ENCODE measurements at places on chromosomes 11 and 22.

GRCh38 chr11:76673176-76674142 is 2.9 kb upstream of the LRRC32 start:
- DNase-seq, result no peak

DNA sequence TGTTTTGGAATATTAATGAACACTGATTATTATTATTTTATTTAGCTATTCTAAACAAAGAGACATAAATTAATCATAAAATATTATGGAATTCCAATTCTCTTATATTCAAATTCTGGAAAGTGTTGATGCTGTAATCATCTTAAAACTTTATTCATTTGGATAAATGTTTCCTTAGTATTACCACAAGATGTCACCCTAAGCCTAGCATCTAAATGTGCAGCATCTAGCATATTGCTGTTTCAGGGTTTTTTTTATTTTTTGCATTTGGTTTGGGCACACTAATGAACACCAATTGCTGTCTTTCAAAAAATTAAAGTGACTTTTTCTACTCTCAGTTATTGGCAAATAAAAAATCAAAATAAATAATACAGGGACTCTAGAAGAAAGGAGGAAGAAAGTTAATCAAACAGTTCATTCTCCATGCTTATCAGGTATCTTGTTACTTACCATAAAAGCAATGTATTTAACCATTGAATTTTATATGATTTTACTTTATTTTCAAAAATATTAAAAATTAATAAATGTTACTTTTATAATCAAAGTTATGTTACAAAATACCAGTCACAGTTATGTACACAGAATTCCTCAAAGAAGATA is 31.8 kb downstream of the DLG2 start:
- DNase-seq, result no peak

GRCh38 chr22:18048441-18048898 is 24.1 kb upstream of the MICAL3 start:
- no peak for DNase-seq

DNA sequence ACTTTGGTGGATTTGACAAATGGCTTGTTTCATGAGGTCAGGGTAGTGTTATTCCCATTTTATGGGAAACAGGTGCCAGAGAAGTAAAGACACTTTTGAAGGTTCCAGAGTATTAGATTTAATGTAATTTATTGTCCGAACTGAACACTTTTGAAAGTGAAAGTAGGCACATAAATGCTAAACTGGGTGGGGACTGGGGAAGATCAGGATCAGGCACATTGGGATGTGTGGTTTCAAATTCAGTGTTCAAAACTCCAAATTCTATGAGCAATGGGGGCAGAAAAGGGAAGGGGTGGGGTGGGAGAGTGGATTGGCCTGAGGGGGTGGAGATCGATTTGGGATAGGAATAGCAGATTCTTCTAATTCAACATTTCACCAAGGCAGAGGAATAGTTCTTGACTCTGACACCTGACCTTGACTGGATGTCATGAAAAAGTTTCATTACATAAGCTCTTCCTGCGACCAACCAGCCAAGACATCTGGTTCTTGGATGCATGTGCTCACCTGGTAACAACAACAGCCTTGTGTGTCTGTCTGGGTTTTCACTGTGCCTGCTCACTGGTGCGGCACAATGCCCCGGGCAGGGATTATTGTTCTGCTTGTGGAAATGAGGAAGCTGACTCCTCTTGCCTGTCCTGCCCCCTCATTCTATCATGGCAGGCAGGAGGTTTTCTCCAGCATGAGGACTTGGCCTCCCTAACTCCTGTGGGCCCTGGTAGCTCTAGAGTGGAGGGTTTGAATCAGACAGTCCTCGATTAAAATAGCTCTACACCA is 10.8 kb downstream of the PPFIBP2 start:
- DNase-seq, result no peak

DNA sequence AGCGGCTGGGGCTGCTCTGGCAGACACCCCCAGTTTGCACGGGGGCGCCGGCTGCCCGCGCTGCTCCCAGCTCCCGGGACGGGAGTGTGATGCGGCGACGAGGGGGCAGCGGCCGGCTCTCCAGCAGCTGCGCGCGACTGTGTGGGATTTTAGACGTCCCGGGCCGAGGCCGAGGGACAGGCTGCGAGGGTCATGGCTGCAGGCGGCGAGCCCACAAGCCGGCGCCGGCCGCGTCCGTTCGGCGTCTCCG is 159 bp downstream of the FZD4 start:
- DNase-seq, result no peak

DNA sequence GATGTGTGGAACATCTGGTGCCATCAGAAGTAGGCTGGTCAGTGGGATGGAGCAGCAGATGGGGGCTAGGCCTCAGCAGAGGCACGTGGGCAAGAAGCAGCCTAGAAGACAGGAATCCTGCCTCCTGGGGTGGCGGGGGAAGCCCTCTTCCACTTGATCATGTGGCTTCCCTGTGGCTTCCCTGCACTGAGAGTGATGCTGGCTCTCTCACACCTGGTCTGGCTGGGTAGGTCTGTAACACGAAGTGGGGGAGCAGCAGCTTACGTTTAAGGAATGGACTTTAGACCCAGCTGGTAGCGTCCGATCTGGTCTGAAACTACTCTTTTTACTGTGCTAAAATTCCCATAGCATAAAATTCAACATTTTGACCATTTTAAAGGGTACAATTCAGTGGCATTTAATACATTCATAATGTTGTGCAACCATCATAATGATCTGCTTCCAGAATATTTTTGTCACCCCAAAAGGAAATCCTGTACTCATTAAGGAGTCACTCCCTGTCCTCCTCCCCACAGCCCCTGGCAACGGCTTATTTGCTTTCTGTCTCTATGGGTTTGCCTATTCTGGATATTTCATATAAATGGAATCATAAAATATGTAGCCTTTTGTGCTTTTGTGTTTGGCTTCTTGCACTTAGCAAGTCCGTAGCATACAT is 21.7 kb downstream of the PTPN5 start:
- DNase-seq, result peak; percentile 49

DNA sequence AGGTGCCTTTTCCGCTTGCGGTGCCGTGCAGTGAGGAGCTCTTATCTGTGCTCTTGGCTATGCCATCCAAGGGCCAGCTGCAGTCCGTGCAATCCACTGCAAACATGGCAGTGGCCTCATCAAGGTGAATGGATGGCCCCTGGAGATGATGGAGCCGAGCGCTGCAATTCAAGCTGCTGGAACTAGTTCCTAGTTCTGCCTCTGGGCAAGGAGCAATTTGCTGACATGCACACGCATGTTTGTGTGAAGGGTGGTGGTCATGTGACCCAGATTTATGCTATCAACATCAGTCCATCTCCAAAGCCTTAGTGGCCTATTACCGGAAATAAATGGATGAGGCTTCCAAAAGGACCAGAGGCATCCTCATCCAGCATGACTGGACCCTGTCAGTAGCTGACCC is 3.1 kb upstream of the EHD1 start:
- DNase-seq, result no peak

- no peak for DNase-seq
These were observed 22.6 kb downstream of the ETS1 start for GRCh38 chr11:128564642-128565245.

GRCh38 chr11:77560605-77561004 is 29.1 kb upstream of the AQP11 start:
- no peak for DNase-seq

DNA sequence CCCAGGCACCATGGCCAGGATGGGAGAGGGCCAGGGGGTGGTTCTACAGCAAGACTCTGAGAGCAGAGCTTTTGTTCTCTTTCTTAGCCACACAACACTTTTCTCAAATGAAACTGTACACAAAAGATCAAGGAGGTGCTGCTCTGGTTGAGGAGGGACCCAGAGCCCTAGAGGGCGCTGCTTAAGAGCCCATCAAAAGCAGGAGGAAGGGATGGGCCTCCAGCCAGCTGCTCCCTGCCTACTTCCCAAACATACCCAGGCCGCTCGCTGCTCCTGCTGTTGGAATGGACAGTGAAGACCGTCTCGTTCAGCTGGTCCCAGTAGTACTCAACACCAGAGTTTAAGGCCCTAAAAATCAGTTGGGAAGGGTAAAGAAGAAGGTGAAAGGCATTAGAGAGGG is 18.4 kb upstream of the CHRM4 start:
- DNase-seq, result no peak

DNA sequence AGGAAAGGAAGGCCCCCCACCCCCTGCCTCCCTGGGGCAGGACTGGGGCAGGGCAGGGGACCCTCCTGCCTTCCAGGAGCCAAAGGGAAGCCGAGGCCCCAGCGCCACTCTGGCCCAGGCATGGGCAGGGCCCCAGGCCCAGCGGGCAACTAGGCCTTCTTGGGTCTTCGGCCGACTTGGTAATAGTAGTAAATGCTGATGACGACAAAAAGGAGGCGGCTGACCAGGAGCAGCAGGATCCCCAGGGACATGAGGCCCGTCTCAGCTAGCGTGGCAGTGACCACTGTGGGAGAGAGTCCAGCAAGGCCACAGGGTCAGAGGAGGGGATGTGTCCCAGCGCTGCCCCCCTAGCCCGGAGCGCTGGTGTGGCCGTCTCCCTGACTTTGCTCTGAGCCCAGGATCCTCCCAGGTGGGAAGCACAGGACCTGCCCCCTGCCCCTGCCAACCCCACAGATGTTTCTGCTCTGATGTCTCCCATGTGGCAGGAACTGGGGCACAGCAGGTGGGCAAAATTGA is 15.9 kb downstream of the TP53I11 start:
- no peak for DNase-seq

DNA sequence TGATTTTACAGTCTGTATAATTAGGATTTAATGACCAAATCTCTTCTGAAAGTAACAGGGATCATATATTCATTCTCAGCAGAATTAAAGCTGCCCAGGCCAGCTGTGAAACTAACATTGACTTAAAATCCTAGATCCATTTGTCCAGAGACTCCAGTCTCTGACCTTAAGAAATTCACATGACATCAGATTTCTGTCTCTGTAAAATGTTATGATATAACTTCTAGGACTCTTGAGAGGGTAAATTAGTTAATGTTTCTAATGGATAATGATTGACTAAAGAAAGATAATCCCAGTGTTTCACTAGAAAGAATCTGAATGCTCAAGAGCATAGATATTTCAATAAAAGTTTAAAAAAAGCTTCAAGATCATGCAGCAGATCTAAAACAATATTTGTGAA is 6.3 kb downstream of the NOX4 start:
- DNase-seq, result no peak

- no peak for DNase-seq
These were observed 53.8 kb downstream of the DENND5A start for GRCh38 chr11:9211322-9211721.

DNA sequence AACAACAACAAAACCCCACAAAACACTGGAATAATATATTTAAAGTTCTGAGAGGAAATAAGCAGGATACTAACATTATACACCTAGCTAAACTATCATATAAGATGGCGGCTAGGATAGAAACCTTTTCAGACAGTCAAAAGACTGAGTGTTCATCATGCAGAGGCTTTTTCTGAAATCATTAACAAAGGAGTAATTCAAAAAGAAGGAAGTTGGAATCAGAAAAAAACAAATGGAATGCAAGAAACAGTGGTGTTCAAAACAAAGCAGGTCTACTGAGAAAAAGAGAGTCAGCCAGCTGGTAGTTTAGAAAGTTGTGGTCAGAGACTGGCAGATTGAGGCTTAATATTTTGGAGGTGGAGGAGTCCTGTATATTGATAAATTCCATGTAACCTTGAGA is 30.1 kb upstream of the ZBTB44 start:
- DNase-seq, result no peak

- DNase-seq, result peak; percentile 25
These were observed 1.2 kb downstream of the CAPRIN1 start for GRCh38 chr11:34052608-34053160.

- DNase-seq, result peak; percentile 23
These were observed 6.6 kb downstream of the CTSD start for GRCh38 chr11:1756791-1757771.

DNA sequence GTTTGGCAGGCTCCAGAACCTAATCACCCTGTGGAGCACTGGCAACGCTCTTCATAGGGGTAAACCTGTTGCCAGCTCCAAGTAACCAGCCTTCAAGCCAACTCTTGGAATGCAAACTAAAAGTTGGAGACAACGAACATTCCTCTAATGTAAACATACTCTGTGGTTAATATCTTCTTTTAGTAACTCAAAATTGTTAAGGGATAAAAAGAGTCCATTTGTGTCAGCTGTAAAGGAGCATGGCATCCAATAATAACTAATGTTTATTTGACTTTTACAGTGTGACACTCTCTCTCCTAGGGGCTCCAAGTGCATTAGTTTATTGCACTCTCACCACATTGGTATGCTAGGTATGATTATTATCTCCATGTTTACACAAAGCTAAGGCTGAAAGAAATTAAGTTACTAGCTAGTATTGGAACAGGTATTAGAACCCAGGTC is 31.0 kb upstream of the AMOTL1 start:
- DNase-seq, result no peak

DNA sequence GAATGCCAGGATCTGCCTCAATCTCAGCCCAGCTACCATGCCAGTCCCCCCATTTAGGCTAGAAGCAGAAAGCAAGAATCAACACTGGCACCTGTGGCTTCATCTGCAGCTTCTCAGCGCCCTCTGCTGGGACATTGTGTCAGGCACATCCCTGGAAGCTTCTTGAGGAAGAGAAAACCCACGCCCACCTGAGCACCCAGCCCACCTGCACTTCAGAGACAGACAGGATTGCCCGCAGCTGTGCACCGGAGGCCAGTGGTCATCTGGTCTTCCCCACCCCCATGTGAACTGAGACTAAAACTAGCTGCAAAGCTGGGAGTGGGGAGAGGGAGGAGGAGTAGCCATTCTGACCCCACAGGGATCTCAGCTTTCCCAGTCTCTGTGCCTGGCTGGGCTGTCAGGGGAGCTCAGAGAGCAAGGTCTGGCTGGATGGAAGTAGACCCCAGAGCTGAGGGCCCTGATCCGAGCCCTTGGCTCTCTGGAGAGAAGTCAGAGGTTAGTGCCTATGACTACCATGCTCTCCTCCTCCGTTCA is 66.8 kb downstream of the FEZ1 start:
- DNase-seq, result peak; percentile 60

- DNase-seq, result no peak
These were observed 117.3 kb upstream of the TEAD1 start for GRCh38 chr11:12556788-12557384.

DNA sequence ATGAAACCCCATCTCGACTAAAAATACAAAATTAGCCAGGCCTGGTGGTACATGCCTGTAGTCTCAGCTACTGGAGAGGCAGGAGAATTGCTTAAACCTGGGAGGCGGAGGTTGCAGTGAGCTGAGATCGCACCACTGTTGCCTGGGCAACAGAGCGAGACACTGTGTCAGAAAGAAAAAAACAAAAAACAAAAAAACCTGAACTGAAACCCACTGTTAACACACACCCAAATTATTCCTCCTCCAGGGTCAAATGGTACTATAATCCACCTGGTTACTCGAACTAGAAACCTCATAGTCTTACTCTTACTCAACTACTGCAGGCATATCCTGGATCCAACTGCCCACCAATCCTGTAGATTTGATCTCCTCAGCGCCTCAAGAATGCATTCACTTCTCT is 35.5 kb downstream of the USP28 start:
- DNase-seq, result peak; percentile 23

DNA sequence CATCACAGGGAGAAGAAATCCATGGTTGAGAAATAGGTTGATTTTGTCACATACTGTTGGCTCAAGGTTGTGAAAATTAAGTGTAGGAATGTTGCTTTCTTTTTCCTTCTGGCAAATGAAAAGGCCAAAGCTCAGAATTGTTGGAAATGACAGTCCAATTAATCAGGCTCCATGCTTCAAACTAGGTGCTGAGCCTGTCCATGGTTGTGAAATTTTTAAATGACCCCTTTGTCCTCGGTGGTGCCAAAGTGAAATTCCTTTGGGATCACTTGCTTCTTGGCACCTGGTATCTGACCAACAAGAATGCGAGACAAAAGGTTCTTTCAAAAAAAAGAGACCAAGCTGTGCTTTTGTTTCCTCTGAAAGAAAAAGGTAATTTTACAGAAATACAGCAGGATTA is 451.9 kb downstream of the ETS1 start:
- no peak for DNase-seq

- DNase-seq, result no peak
These were observed 316.3 kb upstream of the LARGE1 start for GRCh38 chr22:34236527-34236926.
